Activated gamma-delta T cell treated with Interleukin-2 at 50 U/mL for 16 hours (primary cell): ENCODE measurements at places on chromosomes 6 and 20.

DNA sequence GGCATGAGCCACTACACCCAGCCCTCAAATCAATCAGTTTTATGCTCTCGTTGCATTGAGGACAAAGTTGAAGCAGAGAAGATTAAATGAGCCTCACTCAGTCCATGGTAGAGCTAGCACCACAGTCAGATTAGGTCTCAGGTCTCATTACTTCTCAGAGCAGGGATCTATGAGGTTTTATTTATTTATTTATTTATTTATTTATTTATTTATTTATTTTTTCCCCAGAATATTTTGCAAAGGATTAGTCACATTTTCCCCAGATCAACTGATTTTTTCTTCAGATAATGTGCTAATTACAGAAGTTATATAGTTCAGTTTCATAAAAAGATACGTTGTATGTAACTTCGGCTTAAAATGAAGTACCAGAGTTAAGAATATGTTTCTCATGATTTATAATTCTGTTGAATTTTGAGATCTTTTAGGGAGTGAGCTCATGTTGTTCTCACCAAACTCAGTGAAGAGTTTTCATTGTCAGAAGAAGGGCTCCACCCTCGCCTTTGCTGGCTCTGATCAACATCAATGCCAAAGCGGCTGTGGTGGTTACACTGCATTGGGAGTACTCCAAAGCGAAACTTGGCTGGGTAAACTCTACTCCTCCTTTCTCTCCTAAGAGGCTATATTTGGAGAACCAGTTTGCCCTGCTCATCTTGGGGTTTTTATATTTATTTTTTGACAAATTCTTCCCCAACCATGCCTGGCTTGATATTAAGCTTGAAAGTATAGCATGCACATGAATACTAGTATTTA, 12.9 kb upstream of the ID4 start:
- DNase-seq: no peak

- no peak for DNase-seq
These were observed 1.4 kb upstream of the NRN1 start for GRCh38 chr6:6008089-6008647.

GRCh38 chr20:41047975-41048305, 19.3 kb downstream of the TOP1 start:
- DNase-seq: no peak

DNA sequence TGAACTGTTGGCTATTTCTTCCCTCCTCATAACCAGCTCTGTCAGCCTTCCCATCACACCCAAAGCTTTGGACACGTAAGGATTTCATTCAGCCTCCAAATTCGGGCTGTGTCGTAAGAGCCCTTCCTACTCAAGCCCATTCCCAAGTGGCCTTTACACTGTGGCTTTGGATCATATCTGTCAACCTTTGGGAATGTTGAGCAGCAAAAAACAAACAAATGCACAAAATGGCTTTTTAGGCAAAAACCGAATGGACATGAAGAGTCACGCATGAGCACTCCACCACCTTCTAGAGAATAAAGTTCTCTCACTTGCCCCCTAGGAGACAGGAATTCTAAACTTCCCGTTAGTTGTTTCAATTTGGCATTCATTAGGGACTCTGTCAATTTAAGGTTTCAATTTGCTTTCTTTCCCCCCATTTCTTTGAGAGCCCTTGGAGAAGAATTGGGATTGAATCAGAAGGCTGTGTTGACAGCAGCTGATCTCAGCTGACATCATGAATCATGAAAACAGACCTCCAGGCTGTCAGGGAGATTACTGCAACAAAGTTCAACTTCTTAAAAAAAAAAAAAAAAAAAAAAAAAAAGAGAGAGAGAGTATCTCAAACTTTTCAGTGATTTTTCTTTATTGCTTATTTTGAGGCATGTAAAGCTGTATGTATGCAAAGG, 110.3 kb downstream of the BCAS1 start:
- no peak for DNase-seq

DNA sequence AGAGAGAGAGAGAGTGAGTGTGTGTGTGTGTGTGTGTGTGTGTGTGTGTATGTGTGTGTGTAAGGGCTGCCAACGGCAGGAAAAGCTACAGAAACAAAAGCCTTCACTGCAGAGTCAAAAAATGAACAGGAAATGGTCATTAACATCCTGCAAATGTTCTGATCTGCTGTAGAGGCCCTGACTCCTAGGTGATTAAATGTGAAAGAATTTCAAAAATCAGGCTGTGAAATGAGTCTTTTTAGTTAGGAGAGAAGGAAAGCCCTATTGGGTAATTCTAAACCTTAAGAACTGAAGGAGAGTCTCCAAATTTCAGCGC, 166.5 kb upstream of the MYLIP start:
- DNase-seq: no peak
